ENCODE measurements at places on chromosomes 6 and 20.
A peak's percentile ranks its signal among the peaks of the same experiment; 100 is the strongest.

DNA sequence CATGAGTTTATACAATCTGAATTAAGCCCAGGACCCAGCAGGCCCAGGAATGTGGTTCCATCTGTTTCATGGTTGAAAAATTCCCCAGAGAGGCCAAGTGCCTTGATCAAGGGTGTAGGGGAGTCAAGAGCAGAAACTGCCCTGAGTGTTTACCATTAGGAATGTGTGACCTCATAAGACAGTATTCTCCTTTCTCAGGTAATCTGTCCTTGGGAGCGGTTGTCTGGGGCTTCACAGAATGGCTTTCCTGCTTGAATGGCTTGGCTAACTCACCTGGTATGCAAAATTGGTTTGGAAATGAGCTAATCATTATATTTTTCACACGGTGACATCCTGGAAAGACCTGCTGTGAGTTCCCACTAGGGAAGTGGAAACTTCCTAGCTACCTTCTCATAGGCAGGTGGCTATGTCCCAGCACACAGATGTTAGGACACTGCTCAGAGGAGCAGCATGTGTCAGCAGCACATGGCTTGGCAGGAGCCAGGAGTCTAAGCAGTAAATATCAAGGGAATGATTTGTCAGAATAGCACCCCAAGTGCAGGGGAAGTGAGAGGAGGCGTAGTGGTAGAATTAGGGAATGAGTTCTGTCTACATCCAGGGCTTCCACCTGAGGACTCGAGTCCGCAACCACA is 17.7 kb downstream of the CLIC5 start:
- no peak for DNase-seq

- no peak for DNase-seq
Observed at GRCh38 chr6:23503173-23503572, 622.8 kb upstream of the NRSN1 start.

DNA sequence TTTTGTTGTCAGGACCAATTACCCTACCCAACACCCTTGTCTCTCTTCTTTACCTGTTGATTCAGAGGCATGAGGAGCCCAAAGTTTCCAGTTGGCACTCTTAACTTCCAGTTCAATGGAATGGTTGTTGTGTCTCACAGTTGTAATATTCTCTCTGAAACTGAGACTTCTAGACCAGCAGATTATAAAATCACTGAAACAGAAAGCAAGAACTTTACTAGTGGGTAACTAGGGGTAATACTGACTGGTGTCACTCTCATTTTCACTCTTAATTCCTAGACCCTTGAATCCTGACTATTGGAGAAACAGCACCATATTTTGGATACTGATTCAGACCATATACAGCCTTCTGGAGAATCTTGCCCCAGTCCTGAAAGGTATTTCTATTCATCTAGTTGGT is 140.2 kb upstream of the MMS22L start:
- DNase-seq, result no peak

- peak; percentile 5 for DNase-seq
Observed at GRCh38 chr6:42790549-42791181, 8.8 kb downstream of the BICRAL start.

DNA sequence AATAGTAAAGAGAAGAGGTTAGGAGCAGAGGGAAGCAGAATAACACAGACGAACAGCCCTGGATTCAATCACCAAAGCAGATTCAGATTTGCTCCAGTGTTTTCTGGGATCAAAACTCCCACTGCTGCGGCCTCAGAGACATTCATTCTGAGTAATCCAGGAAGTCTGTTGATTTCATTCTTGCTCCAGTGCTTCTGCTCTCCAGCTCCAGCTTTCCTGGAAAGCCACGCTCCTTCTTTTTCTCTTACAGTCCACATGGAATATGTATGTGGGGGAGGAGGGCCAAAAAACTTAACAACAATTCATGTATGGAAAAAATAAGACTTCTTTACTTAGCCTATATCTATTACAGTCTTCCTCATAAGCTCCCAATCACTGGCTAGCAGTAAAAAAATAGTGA is 26.4 kb upstream of the UST start:
- peak; percentile 49 for DNase-seq

GRCh38 chr20:42150230-42150629 is 532.1 kb upstream of the CHD6 start:
- DNase-seq, result no peak

GRCh38 chr6:13978787-13979186 is 54.0 kb downstream of the RNF182 start:
- DNase-seq, result no peak

- DNase-seq, result no peak
Observed at GRCh38 chr20:22305381-22305780, 279.0 kb downstream of the FOXA2 start.

GRCh38 chr6:43629104-43629504 is at the start of gene GTPBP2:
GTPBP2 (minus strand) TSS chr6:43629264; CDS start chr6:43629162, 102 bp downstream.
- DNase-seq, result peak; percentile 100

- no peak for DNase-seq
Observed at GRCh38 chr20:49602345-49603208, 34.6 kb upstream of the PTGIS start.

GRCh38 chr20:24873025-24873620 is 75.9 kb upstream of the CST7 start:
- no peak for DNase-seq

- peak; percentile 60 for DNase-seq
Observed at GRCh38 chr6:42251911-42252637, 34.4 kb upstream of the MRPS10 start.

GRCh38 chr20:61968932-61969331 is 96.7 kb downstream of the TAF4 start:
- DNase-seq, result no peak

DNA sequence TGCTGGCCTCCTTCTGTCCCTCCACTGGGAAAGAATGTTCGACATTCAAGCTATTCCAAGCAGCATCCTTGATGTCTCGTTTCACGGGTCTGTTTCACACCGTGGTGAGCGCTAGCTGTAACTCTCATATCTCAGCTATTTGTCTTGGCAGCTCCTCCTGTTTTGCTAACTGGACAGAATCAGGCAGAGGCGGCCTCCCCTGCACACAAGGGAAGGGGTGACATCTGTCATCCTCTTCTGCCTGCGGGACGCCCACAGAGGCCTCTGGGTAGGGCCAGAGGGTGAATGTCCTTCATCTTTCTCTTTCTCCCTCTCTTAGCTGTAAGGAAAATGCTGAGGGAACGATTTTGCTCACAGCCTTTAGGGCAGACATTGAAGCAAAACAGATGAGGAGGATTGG is 232.8 kb upstream of the GMDS start:
- peak; percentile 86 for DNase-seq

- no peak for DNase-seq
Observed at GRCh38 chr6:36969240-36969691, 14.7 kb downstream of the PI16 start.

- DNase-seq, result no peak
Observed at GRCh38 chr20:25619514-25619913, 4.3 kb downstream of the NANP start.

DNA sequence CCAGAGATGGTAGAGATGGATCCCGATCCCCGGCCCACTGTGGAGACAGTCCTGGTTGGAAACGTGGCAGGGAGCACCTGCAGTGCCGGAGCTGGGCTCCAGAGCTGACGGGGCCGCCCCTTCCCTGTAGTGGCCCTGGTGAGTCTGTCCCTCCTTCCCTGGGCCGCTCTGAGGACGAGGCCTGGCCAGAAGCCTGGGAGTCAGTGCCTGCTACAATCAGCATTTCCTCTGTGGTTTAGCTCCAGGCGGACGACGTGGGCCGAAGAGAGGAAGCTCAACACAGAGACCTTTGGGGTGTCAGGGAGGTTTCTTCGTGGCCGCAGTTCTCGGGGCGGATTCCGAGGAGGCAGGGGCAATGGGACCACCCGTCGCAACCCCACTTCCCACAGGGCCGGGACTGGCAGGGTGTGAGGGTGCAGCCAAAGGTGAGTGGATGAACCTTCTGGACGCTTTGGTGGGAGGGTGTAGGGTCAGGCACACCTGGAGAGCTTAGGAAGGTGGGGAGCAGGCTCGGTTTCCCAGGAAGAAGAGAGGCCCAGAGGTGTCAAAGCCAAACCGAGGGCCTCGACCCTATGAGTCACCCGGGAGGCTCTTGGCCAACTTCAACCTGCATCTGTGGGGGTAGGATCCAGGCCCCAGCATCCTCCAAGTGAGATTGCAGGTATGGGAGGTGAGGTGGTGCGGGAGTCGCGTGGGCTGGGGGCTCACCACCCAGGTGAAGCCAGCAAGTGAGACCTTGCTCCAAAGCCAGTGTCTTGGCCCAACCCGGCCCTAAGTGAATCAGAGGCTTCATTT is 9.9 kb downstream of the PSMA7 start:
- DNase-seq, result no peak

- no peak for DNase-seq
Observed at GRCh38 chr6:170032706-170033309, 258.1 kb downstream of the DLL1 start.

- no peak for DNase-seq
Observed at GRCh38 chr6:109695468-109695867, 4.4 kb downstream of the FIG4 start.

DNA sequence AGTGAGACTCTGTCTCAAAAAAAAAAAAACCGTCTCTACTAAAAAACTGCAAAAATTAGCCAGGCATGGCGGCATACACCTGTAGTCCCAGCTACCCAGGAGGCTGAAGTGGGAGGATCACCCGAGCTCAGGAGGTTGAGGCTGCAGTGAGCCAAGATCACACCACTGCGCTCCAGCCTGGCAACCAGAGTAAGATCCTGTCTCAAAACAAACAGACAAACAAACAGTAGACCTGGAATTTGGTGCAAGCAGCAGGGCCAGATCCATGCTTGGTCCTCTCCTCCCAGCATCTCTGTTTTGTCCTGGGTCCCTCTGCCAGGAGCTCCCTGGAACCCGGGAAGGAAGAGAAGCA is 11.6 kb downstream of the RIPOR3 start:
- DNase-seq, result no peak

GRCh38 chr6:15544321-15544900 is 118.4 kb downstream of the DTNBP1 start:
- no peak for DNase-seq

DNA sequence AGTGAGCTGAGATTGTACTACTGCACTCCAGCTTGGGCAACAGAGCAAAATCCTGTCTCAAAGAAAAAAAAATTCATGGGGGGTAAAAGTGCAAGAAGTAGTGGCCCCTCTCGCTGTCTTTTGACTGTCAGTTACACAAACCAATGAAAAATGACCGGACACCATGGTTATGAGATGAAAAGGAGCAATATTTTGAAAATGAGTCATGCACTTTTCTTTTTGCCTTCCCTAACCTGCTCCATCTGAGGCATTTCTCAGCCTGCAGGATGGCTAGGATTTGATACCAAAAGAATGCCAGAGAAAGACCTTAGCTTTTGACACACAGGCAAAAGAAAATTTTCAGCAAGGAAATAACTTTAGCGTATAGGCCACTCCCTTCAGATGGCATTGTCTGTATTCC is 181.7 kb upstream of the ARID1B start:
- DNase-seq, result peak; percentile 67

DNA sequence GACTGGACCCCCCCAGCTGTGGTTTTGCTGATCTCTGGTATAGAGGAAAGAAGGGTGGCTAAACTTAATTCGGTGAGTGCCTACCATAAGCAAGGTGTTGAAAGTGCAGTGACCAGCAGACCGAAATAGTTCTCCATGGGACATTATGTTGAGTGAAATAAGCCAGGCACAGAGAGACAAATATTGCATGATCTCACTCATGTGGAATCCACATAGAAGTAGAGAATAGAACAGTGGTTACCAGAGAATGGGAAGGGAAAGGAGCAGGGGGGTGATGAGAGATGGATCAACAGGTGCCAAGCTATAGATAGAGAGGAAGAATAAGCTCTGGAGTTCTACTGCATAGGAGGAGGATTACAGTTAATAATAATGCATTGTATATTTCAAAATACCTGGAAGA is 9.7 kb upstream of the GCNT2 start:
- DNase-seq, result peak; percentile 68

DNA sequence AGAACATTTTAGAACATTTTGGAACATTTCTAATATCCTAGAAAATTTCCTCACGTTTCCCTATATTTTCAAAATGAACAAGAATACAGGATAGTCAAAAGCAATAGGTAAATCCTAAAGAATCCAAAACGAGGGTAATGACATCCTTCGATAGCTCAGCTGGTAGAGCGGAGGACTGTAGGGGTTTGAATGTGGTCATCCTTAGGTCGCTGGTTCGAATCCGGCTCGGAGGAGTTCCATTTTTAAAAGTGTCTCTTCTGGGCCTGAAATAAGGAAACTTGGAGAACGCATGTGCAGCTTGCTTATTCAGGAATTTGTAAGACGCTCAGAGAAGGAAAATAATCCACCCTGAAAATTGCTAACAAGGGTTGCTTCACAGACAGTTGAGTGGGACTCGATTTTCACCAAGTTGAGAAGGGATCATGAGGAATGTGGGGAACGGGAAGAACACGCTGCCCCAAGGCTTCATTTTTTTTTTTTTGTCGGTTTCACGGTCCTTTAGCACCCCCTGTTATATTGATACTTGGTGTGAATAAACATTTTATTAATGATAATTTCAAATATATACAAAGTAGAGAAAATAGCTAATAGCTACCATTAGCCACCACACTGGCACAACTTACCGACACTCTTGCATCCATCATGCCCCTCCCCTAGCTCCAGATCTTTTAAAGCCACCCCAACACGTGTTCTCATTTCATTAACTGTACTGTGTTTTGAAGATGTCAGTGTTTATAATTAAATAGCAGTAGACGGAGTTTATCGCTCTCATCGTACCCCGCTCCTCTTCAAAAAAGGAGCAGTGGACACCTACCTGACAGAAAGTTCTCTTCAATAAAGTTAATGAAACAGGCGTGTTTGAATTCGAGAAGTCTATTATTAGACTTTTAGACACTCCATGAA is 1.8 kb upstream of the ABT1 start:
- DNase-seq, result peak; percentile 58

GRCh38 chr20:3177746-3178485 is 4.6 kb upstream of the LZTS3 start:
- no peak for DNase-seq

DNA sequence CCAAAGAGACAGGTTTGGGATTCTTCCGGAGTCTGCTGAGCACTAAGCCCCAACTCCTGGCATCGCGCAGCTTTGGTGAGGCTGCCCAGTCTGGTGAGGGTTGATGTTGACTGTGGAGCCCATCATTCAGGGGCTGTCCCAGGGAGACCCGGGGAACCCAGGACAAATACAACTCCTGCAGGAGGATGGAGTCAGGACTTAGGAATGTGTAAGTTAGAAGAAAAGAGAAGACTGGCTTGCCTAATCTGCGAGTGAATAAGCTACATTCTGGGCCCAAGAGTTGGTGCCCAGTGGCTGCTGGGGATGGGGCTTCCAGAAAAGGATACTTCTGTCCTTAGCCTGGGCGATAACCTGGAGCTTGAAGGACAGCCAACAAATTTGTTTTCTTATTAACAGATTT is 47.9 kb downstream of the STK35 start:
- peak; percentile 26 for DNase-seq

- DNase-seq, result no peak
Observed at GRCh38 chr20:57451431-57451794, 60.2 kb downstream of the RBM38 start.

All from astrocyte of the hippocampus (primary cell).